ENCODE measurements at places on chromosomes 1 and 21.

DNA sequence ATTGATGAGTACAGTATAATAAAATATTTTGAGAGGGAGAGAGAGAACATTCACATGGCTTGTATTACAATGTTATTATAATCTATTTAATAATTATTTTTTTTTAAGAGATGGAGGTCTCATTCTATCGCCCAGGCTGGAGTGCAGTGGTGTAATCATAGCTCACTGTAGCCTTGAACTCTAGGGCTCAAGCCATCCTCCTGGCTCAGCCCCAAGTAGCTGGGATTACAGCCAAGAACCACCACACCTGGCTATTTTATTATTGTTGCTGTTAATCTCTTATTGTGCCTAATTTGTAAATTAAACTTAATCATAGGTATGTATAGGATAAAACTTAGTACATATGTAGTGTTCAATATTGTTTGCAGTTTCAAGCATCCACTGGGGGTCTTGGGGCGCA is 57.8 kb downstream of the HS2ST1 start:
- DNase-seq, result no peak

- no peak for DNase-seq
Observed at GRCh38 chr1:171381866-171382210, 67.9 kb downstream of the FMO4 start.

- no peak for DNase-seq
Observed at GRCh38 chr1:89311757-89312156, 39.1 kb upstream of the GBP5 start.

- DNase-seq, result no peak
Observed at GRCh38 chr1:12565966-12566352, 52.1 kb downstream of the DHRS3 start.

DNA sequence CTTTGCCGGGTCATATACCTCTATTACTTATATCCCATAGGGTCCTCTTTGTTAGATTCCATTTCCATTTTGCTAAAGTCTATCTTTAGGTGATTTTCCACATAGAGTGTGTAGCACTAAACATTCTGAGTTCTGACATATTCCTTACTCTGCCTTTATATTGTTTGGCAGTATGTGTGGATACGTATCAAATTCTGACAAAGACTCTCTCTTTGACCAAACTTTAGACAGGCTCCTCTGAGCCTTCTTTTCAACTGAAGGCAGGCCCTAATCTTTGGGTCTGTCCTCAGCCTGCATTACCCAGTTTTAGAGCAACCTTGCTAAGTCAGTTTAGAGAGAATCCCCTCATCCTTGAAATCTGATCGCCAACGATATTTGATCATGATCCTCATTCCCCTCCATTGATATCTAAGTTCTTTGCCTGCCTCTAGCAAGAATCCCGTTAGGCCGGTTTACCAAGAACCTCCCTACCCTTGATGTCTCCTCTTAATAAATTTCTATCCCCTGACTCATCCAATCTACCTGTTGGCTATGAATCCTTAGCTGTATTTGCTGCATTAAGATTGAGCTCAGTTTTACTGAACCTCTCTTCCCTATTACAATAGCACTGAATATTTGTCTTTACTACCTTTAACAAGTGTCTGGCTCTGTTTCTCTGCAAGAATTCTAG is 10.4 kb upstream of the PPT1 start:
- no peak for DNase-seq

DNA sequence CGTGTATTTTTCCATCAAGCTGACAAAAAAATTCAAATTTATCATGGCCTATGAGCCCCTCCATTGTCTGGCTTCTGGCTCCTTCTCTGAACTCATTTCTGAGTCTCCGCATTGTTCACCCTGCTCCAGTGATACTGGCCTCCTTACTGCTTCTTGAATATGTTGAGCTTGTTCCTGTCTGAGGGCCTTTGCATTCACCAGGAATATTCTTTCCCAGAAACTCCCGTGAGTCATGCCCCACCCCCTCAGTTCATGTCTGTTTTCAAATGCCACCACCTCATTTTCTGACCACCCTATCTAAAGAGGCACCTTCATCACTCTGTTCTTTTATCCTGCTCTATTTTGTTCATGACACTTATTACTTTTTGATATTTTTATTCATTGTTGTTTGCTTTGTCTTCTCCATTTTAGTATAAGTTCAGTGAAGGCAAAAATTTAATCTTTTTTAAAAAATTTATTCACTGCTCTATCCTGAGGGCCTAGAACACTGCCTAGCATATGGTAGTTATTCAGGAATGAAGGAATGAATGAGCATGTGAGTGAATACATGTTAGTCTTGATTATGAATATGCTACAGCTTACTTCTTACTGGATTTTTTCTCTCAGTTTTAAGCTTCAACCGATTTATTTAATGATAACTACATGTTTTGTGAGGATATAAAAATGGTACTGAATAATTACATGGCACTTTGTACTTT is 140.4 kb upstream of the C1orf105 start:
- DNase-seq, result peak; percentile 16

- DNase-seq, result peak; percentile 90
Observed at GRCh38 chr1:212234431-212235395, 50.5 kb upstream of the PPP2R5A start.

- DNase-seq, result no peak
Observed at GRCh38 chr21:45599146-45599581, 44.4 kb upstream of the PCBP3 start.

DNA sequence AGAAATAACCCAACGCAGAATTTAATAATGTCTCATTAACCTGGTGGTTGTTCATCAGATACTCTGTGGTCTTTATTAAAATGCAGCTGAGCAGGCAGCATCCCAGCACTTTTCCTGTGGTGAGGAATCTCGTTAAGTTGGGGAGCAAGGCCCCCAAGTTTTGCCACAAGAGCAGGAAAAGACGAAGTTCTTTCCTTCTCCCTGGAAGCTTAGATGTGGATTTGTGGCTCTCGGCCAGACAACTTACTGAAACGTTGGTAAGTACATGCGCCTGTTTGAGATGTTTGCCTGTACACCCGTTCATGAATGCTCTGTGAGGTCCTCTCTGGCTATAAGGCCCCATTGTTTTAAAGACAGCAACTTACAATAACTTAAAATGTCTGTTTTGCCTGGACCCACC is 34.3 kb upstream of the PDE9A start:
- no peak for DNase-seq

- DNase-seq, result no peak
Observed at GRCh38 chr1:92409946-92410549, 76.7 kb downstream of the GFI1 start.

GRCh38 chr1:239952348-239953308 is 139.1 kb upstream of the FMN2 start:
- peak; percentile 23 for DNase-seq

GRCh38 chr1:206794294-206794908 is 22.1 kb upstream of the IL10 start:
- no peak for DNase-seq

- peak; percentile 32 for DNase-seq
Observed at GRCh38 chr1:46137916-46138315, 5.5 kb upstream of the PIK3R3 start.

DNA sequence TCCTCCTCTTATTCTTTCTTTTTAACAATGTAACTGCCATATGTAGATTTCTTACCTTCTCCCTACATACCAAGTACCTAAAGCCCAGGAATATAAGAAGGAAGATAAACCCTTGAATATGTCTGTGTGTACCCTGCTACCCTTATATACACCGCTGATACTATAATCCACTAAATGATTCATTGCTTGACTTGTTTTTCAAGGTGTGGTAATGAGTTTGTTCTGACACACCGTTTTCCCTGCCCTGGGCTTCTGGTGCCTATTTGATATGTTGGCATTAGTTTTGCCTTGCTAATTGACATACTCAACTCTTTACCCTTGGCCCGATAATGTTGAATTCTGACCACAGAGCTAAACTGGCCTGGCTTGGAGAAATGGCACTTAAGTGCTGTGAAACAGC is 64.3 kb downstream of the IL23R start:
- no peak for DNase-seq

- DNase-seq, result no peak
Observed at GRCh38 chr1:15618077-15618654, 908 bp downstream of the DDI2 start.

- DNase-seq, result no peak
Observed at GRCh38 chr1:88984569-88984968, 7.9 kb downstream of the KYAT3 start.

DNA sequence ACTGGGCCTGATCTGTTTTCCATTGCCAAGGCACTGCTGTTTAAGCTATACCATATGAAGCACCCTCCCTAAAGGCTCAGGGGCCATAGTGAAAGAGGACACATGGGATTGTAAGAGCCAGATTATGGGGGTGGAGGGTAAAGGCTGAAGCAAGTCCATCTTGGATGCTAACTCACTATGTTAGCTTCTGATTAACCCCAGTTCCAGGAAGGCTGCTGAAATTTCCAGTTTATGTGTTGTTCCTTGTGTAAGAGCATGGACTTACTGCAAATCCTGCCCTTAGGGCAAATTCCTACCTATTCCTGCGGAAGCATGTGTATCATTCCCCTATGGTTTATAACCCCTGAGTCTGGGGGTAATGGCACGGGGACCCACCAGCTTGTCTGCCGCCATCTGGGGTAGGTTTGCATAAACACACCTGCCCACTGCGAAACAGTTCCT is 91.8 kb upstream of the SERBP1 start:
- no peak for DNase-seq
